ENCODE measurements at places on chromosomes 4 and X. TPM values are rescaled to one million over a fixed set of nuclear protein-coding genes. Genes with fewer than 3 reads are reported as not detected.
A peak's percentile ranks its signal among the peaks of the same experiment; 100 is the strongest.

DNA sequence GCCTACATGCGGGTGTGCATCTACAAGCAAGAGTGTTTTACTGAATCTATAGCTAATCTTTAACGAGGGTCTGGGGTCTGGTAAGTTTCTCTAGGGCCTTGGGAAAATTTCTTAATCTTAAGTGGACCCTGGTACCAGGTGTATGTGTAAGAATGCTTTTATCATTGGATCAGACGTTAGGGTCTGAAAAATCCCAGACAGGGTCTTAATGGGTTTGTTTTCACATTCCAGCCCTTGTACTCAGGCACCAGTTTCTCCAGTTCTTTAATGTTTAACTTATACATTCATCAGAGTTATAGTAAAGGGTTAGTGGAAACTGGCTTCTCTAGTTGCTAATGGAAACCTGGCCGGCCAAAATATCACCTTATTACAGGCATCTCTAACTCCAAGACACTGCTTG, 11.6 kb downstream of the MAGEB16 start:
- no peak for DNase-seq

FAT1 gene
- total RNA-seq = 139 TPM

CSAG3 gene
- not detected for total RNA-seq

RPA4 gene
- 0.93 TPM for total RNA-seq

DNA sequence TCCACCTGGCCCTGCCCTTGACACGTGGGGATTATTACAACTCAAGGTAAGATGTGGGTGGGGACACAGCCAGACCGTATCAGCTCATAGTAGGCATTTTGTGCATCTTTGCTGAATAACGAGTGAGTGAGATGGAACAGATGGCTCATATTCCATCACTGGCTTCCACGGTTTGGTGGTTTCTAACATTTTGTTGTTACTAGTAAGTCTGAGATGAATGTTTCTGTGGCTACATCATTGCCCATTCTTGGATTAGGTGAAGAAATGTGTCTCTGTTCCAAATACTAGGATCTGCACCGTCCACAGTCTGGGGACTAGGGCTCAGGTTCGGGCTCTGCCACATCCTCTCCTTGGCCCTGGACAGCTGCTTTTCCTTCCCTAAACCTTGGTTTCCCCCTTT, 3.6 kb downstream of the ABLIM2 start:
- DNase-seq = no peak

LDOC1 gene
- 6.5 TPM for total RNA-seq

- DNase-seq = peak; percentile 5
Observed at GRCh38 chr4:42280327-42281095, 116.8 kb upstream of the SHISA3 start.

DNA sequence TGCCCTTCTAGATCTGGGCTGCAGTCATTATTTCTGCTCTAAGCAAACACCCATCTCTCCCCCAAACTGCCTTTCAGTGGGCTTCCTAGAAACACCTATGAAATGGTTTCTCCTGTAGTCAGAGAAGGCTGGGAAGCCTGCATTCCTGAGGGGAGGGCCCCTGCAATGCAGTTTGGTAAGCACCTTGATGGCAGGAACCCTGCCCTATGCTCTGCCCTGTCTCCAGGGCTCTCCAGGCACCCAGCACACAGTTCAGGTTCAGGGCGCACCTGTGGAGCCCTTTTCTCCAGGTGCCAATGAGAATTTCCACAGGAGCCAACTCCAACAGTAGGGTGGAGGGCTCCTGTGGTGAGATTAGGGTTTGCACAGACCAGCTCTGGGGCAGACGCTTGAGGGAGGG, 69.1 kb upstream of the FBXW7 start:
- DNase-seq = no peak

DNA sequence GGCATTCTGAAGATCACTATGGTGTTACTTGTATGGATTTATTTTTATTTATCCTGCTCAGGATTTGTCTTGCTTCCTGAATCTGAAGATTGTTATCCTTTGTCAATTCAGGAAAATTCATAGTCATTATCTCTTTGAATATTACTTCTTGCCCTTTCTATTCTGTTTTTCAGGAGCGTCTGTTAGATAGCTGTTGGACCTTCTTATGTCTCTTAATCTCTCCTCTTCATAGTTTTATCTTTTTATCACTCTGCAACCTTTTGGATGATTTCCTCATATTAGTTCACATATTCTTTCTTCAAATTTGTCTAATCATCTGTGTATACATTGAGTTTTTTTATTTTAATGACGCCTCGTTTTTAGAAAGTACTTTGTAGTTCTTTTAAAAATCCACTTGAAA, 19.6 kb downstream of the WDR19 start:
- DNase-seq = no peak

- peak; percentile 53 for DNase-seq
Observed at GRCh38 chr4:176185051-176185450, 10.3 kb downstream of the SPATA4 start.

EXOC1L gene
- total RNA-seq = not detected

DNA sequence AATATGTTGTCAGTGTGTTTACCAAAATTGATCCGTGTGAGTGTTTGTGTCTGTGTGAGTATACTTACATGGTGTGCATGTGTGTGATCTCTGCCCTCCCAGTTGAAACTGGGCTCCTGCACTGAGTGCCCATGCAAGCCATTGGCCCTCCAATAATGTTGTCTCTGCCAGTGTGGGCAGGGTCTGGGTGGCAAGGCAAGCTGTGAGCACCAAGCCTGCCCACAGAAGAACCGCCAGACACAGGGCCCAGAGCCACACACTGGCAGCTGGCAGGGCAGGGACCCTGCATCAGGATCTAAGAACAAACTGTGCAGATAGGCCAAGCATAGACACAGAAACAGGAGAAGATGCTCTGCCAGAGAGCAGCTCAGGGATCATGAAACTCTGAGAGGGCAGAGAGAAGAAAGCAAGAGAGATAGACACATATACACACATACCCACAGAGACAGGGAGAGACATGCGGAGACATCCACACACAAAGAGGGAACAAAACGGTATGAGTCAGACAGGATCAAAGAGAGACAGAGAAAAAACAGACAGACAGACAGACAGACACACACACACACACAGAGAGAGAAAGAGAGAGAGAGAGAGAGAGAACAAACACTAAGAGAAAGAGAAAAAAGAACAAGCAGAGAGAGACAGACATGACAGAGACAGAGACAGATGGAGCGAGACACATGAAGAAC, 555.0 kb downstream of the MID1IP1 start:
- no peak for DNase-seq

- DNase-seq = peak; percentile 95
Observed at GRCh38 chr4:7857238-7857701, 82.4 kb downstream of the AFAP1 start.

- peak; percentile 96 for DNase-seq
Observed at GRCh38 chrX:3450881-3451570, 104.6 kb upstream of the MXRA5 start.

VCX3B gene
- not detected for total RNA-seq

GAGE13 gene
- not detected for total RNA-seq

GRCh38 chr4:163196926-163197480, 30.3 kb upstream of the NAF1 start:
- DNase-seq = peak; percentile 97

DNA sequence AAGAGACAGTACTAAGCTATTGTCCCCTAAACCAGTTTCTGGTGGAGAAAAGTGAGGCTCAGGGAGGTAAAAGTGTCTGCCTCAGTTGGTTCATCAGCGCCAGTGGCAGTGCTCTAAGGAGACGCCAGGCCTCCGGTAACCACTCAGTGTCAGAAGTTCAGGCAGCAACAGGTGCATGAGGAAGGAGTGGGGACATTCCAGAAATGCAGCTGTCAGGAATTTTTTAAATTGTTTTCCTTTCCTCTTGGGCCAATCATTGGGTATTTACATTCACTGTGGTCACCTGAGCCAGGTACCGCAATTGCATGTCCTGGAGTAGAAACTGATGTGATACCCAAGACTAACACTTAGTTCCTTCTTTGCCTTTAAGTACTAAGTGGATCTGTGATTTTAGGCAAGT, 40.2 kb upstream of the HS3ST1 start:
- no peak for DNase-seq

F11 gene
- not detected for total RNA-seq

F8A3 gene
- 0.84 TPM for total RNA-seq

- peak; percentile 37 for DNase-seq
Observed at GRCh38 chr4:164012396-164013027, 518.0 kb downstream of the TMA16 start.

DNA sequence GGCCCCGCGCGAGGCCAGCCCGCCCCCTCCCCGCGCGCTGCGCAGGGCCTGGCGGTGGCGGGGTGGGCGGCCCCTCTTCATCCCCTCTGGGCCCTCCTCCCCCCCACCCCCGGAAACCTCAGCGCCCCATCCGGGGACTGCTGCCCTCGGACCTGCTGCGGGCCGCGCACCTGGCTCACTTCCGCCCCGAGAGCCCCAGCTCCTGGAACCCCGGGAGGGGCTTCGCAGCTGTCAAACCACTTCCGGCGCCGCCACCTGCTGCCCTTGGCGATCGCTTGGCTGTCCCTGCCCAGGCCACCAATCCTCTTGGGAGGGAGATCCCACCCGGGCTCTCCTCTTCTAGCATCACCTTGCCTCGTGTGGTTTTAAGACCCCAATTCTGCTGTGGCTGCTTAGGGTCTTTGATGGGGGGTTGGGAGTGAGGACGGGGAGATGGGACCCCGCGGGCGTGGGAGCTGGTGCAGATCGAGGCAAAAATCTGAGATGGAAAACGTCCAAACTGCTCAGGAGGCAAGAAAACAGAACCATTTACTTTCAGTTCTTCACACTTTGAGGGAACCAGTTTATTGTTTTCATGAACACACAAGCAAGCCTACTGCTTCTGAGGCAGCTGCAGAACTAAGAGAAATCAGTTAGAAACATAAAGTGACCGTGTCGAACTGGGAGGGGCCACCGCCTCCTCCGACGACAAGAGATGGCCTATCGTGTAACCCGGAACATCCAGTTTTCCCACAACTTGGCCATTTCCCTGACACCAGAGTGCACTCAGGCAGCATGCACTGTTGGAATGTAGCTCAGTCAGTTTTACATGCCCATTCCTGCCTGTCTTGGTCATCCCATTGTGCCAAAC, 754 bp downstream of the MTMR1 start:
- DNase-seq = peak; percentile 71

GYG2 gene
- total RNA-seq = 1.7 TPM

DNA sequence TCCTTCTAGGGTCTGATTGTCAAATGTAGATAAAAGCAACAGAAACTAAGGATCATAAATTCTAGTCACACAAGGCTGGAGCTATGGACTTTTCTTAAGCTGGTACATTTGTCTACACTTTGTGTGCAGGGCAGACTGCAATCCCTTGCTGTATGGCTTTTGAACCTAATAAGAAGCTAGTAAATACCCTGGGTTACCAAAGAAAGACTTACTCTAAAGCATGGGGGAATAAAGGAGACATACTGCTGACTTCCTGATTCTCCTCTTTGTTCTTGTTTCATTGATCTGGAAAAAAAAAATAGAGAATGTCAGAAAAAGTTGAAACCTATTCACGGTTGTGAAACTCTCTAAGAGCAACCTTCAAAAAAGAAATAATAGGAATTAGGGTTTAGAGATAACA, 216.6 kb upstream of the TLL1 start:
- no peak for DNase-seq

DNA sequence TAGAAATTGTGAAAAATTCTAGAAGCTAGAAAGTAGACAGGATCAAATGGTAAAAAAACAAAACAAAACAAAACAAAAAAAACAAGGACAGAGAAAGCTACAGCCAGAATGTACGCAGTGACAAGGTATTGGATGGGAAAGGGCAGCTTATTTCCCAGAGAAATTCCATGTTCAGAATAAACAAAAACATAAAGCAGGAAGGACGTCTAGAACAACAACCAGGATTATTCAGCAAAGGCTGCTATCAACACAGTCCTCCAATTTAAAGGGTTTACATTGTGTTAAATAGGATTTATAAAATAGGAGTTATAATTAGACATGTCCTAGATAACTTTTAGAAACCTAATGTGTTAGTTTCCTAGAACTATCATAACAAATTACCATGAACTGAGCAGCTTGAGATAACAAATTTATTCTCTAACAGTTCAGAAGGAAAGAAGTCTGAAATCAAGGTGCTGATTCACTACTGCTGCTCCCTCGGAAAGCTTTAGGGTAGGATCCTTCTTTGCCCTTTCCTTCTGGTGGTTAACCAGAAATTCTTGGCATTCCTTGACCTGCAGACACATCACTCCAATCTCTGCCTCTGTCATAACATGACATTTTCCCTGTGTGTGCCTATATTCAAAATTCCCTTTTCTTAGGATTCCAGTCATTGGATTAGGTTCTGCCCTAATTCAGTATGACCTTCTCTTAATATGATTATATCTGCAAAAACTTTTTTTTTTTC, 175.6 kb downstream of the SNCA start:
- no peak for DNase-seq

DNA sequence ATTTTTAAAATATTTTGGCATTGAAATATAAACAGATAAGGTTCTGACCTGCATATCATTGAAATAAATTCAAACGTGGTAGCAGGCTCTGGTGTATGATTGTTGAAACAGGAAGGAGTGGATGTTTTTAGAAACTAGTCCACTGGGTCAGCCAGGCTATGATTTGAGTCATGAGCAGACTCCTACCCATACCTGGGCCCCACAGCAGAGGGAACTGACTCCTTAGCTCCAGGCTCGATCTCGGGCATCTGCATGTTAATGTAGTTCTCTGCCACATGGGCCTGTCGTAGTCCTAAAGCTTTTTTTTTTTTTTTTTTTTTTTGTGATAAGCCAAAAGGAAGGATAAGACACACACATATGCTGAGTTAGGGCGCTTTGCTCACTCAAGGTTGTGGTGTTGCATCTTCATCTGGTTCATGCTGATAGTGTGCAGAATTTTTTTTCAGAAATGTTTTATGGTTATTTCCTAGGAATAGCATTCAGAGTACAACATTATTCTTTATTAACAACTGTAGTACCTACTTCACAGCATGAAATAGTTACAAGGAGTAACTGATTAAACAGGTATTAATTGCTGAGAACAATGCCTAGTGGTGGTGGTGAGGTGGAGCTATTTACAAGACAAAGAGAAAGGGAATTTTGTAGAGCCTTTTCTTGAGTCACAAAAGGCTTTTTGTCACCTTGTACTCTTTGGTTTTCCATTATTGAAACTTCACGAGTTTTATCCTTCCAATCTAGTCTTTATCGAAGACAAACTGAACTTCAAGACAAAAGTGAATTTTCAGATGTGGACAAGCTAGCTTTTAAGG, 27.3 kb downstream of the OFD1 start:
- no peak for DNase-seq

DNA sequence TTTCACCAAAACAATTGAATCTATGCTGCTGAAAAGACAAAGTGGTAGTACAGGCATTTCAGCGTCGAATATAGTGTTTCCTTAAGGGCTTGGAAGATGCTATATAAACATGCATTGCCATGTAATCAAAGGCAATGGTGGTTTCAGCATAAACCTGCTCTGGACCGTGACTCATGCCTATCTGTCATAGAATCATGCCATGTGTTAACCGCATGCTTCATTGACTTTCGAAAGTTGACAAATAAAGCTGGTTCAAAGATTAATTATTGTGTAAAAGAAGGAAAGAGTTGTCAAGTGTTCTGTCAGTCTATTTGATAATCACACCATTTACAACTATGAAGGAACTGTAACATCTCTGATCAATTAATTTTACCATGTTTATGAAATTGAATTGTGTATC, 83.2 kb downstream of the FUNDC1 start:
- no peak for DNase-seq

- DNase-seq = no peak
Observed at GRCh38 chrX:15497865-15498264, 2.7 kb upstream of the BMX start.

GRCh38 chr4:40379248-40379647, 44.1 kb downstream of the CHRNA9 start:
- DNase-seq = no peak

Data from muscle of leg (tissue), 16 donors.